Tibial nerve (tissue), 4 donors: ENCODE measurements at places on chromosomes 5 and 9.

- no peaks in the 10 kb centered on the region for H3K27me3 ChIP-seq
- H3K36me3 ChIP-seq, result no peaks in the 10 kb centered on the region
- no peak for DNase-seq
- no peak overlapping the region for H3K4me3 ChIP-seq
Measured at GRCh38 chr9:116262448-116262847, 108.9 kb downstream of the PAPPA start.

GRCh38 chr5:152107220-152107619 is 182.6 kb upstream of the GLRA1 start:
- H3K36me3 ChIP-seq, result no peaks in the 10 kb centered on the region
- no peak overlapping the region for H3K27ac ChIP-seq
- no peaks in the 10 kb centered on the region for H3K27me3 ChIP-seq
- no peak for DNase-seq
- H3K4me1 ChIP-seq, result no peaks in the 10 kb centered on the region
- H3K4me3 ChIP-seq, result no peak overlapping the region

DNA sequence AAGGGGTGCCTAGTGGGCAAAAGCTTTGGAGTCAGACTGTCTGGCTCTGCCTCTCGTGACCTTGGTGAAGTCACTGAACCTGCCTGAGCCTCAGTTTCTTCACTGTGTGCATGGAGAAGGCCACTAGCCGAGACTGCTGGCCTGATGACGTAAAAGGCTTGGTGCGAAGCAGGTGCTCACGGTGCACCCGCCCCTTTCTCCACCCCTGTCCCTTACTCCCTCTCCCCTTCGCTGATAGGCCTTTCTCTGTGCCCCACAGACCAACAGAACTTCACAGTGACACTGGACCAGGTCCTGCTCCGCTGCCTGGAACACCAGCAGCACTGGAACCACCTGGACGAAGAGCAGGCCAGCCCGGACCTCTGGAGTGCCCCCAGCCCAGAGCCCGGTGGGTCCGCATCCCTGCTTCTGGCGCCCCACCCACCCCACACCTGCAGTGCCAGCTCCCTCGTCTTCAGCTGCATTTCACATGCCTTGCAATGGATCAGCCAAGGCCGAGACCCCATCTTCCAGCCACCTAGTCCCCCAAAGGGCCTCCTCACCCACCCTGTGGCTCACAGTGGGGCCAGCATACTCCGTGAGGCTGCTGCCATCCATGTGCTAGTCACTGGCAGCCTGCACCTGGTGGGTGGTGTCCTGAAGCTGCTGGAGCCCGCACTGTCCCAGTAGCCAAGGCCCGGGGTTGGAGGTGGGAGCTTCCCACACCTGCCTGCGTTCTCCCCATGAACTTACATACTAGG is 10.4 kb downstream of the FPGS start:
- no peak overlapping the region for H3K4me3 ChIP-seq
- H3K27ac ChIP-seq, result peak overlapping the region; percentile 53
- DNase-seq, result no peak
- H3K4me1 ChIP-seq, result no peaks in the 10 kb centered on the region
- H3K36me3 ChIP-seq, result peaks cover 99% of the 10 kb centered on the region

GRCh38 chr5:113257545-113257944 is 177.2 kb downstream of the TSSK1B start:
- H3K27ac ChIP-seq, result no peak overlapping the region
- no peak overlapping the region for H3K4me3 ChIP-seq
- no peak for DNase-seq
- no peaks in the 10 kb centered on the region for H3K27me3 ChIP-seq
- no peaks in the 10 kb centered on the region for H3K4me1 ChIP-seq

GRCh38 chr9:135941288-135941995 is 19.7 kb downstream of the UBAC1 start:
- no peak overlapping the region for H3K4me3 ChIP-seq
- no peaks in the 10 kb centered on the region for H3K4me1 ChIP-seq
- H3K36me3 ChIP-seq, result peaks cover 100% of the 10 kb centered on the region
- no peak for DNase-seq

DNA sequence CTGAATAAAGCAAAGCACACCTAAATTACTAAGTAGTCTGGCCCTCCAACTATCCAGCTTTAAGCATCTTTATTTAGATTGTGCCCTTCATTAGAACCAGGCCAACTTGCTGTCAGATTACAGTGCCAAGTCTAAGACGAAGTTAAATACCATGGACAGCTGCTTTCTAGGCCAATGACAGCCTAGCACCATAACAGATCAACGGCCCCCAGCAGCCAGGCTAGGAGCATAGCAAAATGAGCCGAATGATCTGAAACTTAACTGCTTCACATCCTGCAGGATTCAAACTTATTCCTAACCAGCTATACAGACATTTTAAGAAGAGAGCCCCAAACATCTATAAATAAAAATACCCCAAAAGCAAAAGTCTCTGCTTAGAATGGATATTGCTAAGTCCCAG is 6.8 kb downstream of the SLC24A2 start:
- no peaks in the 10 kb centered on the region for H3K36me3 ChIP-seq
- H3K27ac ChIP-seq, result no peak overlapping the region
- no peak overlapping the region for H3K4me3 ChIP-seq
- H3K4me1 ChIP-seq, result no peaks in the 10 kb centered on the region

GRCh38 chr9:101028346-101029314 is at the start of gene PLPPR1:
Gene PLPPR1, plus strand, starts transcription at chr9:101028727.
- H3K27ac ChIP-seq, result no peak within 1 kb of the TSS
- peaks cover 15% of the 10 kb centered on the region for H3K27me3 ChIP-seq
- no peaks in the 10 kb centered on the region for H3K4me1 ChIP-seq

DNA sequence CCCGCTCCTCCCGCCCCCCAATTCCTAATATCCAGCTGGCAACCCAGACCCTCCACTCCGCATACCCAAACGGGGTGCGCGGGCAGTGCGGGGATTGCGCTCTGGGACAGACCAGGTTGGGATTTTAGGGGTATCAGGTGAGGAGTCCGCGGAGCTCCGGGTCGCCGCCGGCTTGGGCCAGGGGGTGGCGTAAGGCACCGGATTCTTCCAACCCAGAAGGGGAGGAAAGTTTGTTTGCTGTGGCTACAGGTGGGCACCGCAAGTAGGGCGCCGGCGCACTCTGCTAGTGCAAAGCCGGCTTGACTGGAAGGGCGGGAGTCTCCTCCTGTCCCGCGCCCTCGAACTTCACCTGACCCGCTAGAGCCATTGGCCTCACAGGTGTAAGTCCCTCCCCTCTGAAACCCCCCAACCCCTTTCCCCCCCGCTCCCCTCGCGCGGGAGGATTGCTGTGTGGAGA is 709 bp downstream of the IQGAP2 start:
- H3K27me3 ChIP-seq, result no peaks in the 10 kb centered on the region
- DNase-seq, result no peak
- H3K4me3 ChIP-seq, result peak overlapping the region; percentile 74
- H3K27ac ChIP-seq, result peak overlapping the region; percentile 95
- peaks cover 6% of the 10 kb centered on the region for H3K4me1 ChIP-seq

DNA sequence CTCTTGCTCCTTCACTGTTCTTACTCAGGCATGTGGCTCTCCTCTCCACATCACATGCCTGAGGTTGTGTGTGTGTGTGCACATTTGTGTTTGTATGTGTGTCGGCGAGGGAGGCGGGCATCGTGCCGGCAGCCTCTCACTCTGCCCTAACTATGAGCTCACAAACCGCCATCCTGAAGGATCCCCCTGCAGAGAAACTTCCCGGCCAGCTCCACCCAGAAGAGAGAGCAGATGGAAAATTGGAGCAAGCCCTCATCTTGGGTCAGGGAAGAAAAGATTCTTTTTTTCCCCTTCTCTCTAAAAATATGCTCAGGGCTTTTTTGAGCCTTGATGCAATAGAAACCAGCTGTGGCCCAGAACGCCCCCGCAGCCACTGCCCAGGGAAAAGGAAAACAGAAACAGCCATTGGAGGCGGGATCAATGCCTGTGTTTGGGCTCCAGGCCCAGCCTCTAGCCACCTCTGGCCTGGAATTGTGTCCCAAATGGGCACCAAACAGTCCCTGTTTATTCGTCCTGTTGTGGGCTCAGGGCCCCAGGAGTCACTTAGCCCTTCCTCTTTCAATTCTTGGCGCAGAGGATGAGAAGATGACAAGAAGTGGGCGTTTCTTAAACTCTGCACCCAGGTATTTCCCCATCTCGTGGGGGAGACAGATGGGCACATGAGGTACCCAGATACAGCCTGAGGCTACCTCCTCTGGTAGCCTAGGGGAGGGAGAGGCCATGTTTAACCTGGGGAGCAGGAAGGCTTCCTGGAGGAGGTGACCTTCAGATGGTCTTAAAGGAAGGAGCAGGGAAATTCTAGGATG is 151.5 kb downstream of the RGS3 start:
- peak overlapping the region; percentile 89 for H3K27ac ChIP-seq
- H3K4me3 ChIP-seq, result no peak overlapping the region
- peaks cover 33% of the 10 kb centered on the region for H3K4me1 ChIP-seq
- no peaks in the 10 kb centered on the region for H3K27me3 ChIP-seq
- DNase-seq, result peak; percentile 45
- no peaks in the 10 kb centered on the region for H3K36me3 ChIP-seq

DNA sequence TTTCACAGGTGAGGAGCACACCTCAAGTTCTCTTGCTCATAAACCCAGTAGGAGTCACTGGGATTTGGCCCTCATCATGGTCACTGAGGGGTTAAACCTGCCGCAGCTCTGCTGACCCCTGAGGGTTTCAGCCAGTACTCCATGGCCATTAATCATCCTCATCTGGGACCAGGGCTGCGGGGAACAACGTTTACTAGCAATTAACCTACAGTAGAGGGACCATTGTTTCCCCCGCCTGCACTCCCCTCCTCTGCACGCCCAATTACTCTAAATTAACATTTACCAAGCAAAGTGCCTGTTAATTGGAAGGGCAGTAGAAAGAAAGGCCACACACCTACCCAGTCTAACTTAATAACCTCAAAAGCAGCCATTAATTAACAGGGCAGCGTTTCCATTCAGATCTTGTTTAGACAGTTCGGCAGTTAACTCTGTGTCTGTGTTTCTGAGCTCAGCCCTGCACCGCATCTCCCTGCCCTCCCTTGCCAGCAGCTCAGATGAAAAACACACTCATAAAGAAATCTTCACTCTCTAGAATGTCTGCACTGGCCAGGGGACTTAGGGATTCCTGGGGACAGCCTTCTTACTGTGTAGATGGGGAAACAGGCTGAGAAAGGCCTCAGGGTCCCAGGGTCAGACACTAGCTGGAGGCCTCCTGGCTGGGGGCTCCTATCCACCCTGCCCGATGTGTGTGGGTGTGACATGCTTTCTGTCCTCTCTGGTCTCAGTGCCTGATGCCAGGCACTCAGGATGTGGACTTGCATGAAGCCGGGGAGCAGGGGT is 51.6 kb downstream of the ALG2 start:
- H3K27ac ChIP-seq, result no peak overlapping the region
- DNase-seq, result no peak
- H3K36me3 ChIP-seq, result no peaks in the 10 kb centered on the region
- H3K4me1 ChIP-seq, result no peaks in the 10 kb centered on the region

DNA sequence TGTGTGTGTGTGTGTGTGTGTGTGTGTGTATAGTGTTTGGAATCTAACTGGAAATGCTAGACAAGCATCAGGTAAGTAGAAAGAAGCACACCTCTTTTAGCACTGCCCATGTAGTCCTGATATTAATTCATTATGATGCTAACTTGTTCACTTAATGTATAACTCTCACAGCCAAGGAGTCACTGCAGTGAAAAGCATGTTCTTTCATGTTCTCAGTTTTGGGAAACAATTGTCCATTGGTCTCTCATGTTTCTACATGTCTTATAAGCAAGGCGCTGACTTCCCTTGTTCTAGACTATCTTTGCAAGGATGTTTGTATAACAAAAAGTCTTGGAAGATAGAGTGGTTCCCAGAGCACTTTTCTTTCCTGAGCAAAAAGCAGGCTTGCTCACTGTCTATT is 148.8 kb upstream of the TNPO1 start:
- H3K27me3 ChIP-seq, result no peaks in the 10 kb centered on the region
- no peak overlapping the region for H3K4me3 ChIP-seq
- no peak overlapping the region for H3K27ac ChIP-seq
- DNase-seq, result no peak

- no peaks in the 10 kb centered on the region for H3K27me3 ChIP-seq
- no peak overlapping the region for H3K4me3 ChIP-seq
- H3K4me1 ChIP-seq, result no peaks in the 10 kb centered on the region
Measured at GRCh38 chr5:112308608-112309007, 110.5 kb downstream of the EPB41L4A start.

DNA sequence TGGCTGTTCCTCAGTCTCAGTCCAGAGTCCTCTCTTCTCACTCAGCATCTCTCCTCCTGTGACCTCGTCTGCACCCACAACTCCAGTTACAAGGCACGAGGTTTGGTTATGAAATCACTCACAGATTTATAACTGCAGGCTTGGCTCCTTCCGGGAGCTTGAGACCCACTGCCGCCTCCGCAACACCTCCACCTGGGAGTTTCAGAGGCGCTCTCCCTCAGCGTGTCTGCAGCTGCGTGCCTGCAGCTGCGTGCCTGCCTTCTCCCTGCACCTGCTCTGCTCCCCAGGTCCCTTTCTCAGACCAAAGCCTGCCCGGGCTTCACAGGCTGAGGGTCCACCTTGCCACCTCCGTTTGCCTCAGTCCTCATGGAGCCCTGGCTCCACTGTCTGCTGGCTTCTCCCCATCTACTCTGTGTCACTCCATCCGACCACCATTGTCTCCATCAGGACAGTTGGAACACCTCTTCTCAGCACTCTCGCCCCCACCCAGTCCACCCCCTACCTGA is 51.5 kb downstream of the HRH2 start:
- no peaks in the 10 kb centered on the region for H3K4me1 ChIP-seq
- no peak for DNase-seq
- no peaks in the 10 kb centered on the region for H3K27me3 ChIP-seq
- no peak overlapping the region for H3K27ac ChIP-seq
- H3K4me3 ChIP-seq, result no peak overlapping the region

- H3K27ac ChIP-seq, result no peak overlapping the region
- H3K4me3 ChIP-seq, result no peak overlapping the region
- H3K27me3 ChIP-seq, result no peaks in the 10 kb centered on the region
- DNase-seq, result no peak
- H3K4me1 ChIP-seq, result no peaks in the 10 kb centered on the region
Measured at GRCh38 chr9:74800226-74800625, 87.5 kb downstream of the TRPM6 start.

- H3K27ac ChIP-seq, result no peak overlapping the region
- H3K36me3 ChIP-seq, result no peaks in the 10 kb centered on the region
- H3K4me3 ChIP-seq, result no peak overlapping the region
- H3K27me3 ChIP-seq, result no peaks in the 10 kb centered on the region
- H3K4me1 ChIP-seq, result no peaks in the 10 kb centered on the region
Measured at GRCh38 chr5:93430118-93430517, 150.9 kb downstream of the NR2F1-AS1 start.

GRCh38 chr9:92739346-92739970 is 25.2 kb downstream of the BICD2 start:
- H3K36me3 ChIP-seq, result no peaks in the 10 kb centered on the region
- no peaks in the 10 kb centered on the region for H3K27me3 ChIP-seq
- H3K4me3 ChIP-seq, result no peak overlapping the region

GRCh38 chr5:100609594-100609993 is 74.4 kb downstream of the FAM174A start:
- no peaks in the 10 kb centered on the region for H3K4me1 ChIP-seq
- H3K4me3 ChIP-seq, result no peak overlapping the region
- no peak for DNase-seq
- H3K36me3 ChIP-seq, result no peaks in the 10 kb centered on the region
